ENCODE measurements at places on chromosomes 3 and 15.

DNA sequence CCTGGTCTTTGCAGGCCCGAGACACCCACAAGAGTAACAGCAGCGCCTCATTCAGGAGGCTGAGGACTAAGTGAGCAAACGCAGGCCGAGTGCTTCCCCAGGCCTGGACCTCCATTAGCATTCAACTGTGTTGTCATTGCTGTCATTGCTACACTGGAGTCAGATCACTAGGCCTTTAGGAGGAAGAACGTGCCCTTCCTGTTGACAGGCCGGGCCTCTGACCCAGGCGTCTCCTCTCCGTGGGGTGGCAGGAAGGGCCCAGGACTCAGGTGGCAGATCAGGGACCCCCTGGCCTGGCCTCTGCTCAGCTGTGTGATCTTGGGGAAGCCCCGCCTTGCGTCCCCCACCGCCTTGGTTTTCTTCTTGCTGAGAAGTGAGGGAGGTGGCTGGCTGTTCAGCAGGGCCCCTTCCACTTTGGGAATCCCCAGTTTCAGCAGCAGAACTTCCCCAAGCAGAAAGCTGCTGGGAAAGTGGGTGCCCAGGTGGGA, 19.1 kb downstream of the ZDHHC19 start:
- DNase-seq, result peak; percentile 86

DNA sequence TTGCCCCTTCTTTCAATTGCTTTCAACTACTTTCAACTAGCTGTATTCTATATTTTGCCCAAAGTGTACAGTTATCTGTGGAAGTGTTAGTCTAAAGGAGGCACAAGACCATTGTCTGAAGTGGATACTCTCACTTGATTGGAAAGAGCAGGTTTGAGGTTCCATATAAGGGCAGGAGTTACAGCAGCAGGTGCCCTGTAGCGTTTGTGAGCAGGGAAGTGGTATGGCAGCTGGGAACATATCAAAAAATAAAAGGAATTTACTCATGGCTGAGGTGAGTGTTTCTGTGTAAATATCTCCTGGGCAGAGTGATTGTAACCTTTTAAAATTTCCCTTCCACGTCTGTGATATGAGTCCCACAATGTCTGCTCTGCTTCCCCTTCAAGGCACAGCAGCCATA, 38.5 kb upstream of the DNAJC13 start:
- DNase-seq, result no peak

DNA sequence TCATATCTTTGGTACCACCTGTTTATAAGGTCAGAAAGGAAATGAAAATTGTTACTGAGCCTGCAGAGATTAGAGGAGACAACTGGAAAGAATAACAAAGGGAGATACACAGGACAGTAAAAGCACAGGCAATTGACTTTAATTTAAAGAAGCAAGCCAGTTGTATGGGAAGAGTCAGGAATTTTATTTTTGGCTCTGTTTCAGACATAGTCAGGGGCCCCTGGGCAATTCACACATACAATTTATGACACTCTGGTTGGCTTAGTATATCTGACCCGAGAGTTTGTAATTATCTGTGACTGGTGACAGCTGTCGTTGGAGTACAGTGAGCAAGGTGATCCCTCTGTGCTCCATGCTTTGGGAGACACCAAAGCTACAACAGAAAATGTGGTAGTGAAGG, 591.9 kb upstream of the NECTIN3 start:
- DNase-seq, result no peak

GRCh38 chr3:135766115-135766514, 199.4 kb upstream of the PPP2R3A start:
- no peak for DNase-seq

GRCh38 chr3:61595288-61595687, 33.9 kb downstream of the PTPRG start:
- DNase-seq, result no peak

GRCh38 chr3:58066842-58067241, 58.6 kb downstream of the FLNB start:
- no peak for DNase-seq

GRCh38 chr3:180267202-180267843, 230.6 kb upstream of the PEX5L start:
- no peak for DNase-seq
